ENCODE measurements at places on chromosomes 11 and 22.

GRCh38 chr11:99162819-99163218, 142.1 kb downstream of the CNTN5 start:
- DNase-seq, result no peak

DNA sequence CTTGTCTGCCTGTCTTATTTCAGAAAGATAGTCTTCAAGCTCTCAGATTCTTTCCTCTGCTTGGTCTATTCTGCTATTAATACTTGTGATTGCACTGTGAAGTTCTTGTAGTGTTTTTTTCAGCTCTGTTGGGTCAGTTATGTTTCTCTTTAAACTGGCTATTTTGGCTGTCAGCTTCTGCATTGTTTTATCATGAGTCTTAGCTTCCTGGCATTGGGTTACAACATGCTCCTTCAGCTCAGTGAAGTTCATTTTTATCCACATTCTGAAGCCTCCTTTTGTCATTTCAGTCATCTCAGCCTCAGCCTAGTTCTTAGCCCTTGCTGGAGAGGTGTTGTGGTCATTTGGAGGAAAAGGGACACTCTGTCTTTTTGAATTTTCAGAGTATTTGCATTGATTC, 15.5 kb upstream of the DEPDC7 start:
- DNase-seq, result no peak

DNA sequence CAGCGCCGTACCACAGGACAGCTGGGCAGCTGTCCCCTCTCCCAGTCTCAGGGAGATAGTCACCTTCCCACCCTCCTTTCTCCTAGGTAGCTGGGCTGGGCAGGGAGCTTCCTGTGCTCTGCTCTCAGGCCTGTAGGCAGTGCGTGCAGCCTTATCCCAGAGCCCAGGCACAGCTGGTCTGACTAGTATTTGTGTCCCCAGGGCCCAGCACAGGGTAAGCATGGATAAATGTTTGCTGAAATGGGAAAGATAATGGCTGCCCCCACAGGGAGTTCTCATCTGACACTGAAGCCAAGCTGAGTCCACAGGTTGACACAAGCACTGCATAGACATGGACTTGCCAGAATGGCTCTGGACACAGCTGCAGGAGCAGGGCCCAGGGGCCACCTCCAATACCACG, 9.8 kb downstream of the SLC15A3 start:
- DNase-seq, result no peak

DNA sequence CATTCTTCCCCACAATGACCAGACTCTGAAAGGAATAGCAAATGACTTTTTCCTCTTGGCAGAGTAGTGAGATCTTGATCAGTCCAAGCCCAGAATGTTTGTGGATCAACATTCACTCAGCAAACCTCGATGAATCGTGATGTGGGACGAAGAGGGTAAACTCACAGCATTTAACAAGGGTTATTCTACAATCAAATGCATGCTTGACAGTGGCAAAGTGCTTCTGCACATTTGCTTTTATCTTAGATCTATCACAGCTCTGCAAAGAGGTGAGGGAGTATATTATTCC, 31.8 kb downstream of the TMPRSS5 start:
- no peak for DNase-seq

DNA sequence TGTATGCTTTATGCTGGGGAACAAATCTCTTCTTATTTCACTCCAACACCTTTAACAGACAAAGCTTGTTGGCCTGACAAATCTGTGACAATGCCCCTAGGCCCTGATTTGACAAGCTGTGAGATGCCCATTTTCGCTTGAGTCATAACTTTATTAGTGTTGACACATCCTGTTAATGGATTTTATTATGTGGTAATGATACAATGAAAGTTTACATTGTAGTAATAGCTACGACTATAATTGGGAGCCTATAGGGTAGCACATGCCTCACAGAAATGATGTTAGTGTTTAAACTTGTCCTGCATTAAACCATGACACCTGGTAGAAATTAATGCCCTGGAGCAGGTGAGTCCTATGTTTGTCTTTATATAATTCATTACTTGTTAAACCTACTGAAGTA, 3.3 kb upstream of the MMP10 start:
- DNase-seq, result no peak

GRCh38 chr11:80424012-80424695, 983.3 kb upstream of the TENM4 start:
- DNase-seq, result no peak

DNA sequence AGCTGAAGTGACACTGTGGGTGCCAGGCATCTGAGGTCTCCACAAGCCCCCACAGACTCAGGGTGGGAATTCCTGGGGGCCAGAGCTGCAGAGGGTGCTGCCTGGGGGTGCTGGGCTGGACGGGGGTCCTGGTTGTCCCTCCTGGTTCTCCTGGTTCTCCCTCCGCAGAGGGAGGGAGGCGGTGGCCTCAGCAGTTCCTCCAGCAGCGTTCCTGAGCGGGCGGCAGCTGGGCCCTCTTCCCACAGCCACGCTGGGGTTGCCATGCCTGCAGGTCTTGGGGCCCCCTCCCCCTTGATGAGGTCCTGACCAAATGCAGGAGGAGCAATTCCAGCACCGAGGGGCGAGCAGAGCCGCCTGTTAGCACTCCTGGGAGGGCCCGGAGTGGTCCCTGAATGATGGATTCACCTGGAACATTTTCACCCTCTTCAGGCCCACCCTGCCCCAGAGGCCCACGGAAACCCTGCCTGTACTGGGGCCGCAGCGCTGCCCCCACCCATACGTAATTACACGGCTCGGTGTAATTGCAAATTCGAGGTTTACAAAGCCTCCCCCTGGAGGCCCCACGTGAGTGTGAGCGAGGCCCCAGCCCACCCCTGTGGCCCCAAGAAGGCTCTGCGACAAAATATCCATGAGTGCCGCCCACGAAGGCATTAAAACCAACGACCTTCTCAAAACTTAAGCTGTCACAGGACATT, 635 bp downstream of the C11orf21 start:
- DNase-seq, result no peak

GRCh38 chr11:79471071-79471844, 30.4 kb upstream of the TENM4 start:
- no peak for DNase-seq

DNA sequence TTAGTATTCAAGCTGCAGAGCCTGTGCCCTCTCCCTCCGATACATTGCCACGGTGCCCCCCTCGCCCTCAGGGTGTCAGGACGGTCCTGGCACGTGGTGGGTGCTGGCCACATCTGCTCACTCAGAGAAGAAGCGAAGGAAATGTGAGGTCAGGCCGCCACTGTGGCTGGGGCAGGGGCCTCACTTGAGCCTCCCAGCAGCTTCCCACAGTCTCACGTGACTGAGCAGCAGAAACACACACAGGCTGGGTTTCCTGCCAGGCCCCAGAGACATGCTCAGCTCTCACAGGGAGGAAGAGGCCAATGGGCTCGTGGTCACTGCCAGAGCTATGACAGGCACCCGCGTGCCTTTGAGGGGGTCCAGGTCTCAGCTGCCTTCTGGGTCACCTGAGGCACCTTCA, 37.9 kb upstream of the PRR5 start:
- DNase-seq, result no peak

DNA sequence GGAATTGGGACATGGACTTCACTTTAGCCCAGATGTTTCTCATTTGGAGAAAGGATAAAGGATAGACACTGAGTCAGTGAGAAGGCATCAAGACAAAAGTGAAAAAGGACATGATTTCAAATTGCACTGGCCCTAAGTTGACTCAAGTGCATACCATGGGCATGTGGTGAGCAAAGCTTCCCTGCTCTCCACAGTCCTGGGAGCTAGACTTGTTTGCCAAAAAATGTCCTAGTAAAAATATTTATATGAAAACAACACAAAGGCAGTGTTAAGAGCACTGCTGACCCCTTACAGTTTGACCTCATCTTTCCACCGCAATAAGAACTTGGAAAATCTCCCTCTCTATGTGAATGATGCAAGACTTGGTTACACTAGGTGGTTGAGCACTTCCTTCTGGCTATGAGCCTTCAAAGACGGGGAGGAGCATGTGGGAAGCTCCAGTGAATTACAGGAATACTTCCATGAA, 46.5 kb upstream of the FIBIN start:
- DNase-seq, result no peak

GRCh38 chr11:15863411-15863810, 492.9 kb downstream of the SOX6 start:
- DNase-seq, result no peak

DNA sequence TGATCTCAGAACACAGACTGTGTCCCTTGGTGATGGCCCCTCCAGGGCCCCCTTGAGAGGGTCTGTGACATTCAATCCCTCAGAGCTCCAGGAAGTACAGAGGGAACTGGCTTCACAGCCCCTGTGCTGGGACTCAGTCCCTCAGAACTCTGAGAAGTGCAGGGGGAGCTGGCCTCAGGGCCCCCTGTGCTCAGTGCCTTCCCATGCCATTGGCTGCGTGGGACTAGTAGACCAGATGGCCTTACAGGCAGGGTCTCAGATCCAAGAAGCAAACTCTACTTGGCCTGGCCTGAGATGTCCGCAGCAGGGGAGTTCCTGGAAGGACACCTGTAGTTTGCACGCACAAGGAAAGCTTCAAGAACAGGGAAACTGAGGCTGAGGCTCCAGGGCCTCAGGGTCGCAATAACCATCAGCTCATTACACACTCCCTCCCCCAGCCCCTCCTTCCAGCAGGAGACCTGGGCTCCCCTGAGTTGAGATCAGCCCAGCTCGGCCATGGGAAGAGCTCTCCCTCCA, 138.4 kb downstream of the BRD1 start:
- DNase-seq, result no peak

DNA sequence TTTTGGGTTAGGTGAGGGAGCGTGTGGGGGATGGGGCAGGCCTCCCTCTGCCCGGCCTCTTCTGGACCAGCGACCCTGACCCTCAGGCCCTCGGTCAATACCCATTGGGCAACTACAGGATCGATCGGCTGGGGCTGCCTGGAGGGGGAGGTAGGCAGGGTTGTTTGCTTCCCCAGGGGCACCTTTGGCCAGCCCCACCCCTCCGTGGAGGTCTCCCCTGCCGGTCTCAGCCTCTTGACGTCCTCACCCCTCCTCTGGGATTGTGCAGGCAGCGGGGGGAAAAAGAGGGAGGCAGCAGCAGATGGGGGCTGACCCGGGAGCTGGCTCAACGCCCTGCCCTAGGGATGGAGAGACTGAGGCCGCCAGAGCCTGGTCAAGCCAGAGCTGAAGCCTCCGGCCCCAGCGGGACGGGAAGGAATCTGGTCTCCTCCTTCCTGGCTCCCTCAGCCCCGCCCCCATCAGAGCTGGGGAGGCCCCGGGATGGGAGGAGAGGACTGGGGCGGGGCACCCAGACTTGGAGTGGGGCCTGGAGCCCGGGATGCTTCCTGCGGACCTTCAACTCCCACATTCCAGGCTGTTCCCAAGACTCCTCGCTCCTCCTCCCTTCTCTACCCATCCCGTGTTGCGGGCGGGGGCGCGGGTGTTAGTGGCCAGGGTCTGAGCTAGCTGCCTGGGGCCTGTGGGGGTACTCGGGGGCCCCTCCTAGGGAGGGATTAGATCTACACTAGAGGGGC, 14.4 kb upstream of the CDC42EP1 start:
- DNase-seq, result no peak

DNA sequence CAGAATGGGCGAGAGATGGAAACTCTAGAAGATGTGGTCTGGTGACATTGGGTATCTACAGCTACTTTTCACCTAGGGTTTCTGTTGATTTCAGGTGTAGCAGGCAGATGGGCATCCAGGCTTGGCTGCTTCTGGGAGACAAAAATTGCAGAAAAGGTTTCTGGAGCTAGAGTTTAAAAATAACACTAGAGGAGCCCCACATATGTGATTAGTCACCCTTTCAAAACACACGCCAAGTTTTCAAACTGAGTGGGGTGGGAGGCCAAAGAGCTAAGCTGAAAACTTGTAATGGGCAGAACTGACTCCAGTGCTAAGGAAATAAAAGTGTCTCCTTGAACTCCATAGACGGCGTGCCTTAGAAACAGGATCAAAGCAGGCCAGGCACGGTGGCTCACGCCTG, 80.8 kb downstream of the GRK3 start:
- DNase-seq, result no peak

DNA sequence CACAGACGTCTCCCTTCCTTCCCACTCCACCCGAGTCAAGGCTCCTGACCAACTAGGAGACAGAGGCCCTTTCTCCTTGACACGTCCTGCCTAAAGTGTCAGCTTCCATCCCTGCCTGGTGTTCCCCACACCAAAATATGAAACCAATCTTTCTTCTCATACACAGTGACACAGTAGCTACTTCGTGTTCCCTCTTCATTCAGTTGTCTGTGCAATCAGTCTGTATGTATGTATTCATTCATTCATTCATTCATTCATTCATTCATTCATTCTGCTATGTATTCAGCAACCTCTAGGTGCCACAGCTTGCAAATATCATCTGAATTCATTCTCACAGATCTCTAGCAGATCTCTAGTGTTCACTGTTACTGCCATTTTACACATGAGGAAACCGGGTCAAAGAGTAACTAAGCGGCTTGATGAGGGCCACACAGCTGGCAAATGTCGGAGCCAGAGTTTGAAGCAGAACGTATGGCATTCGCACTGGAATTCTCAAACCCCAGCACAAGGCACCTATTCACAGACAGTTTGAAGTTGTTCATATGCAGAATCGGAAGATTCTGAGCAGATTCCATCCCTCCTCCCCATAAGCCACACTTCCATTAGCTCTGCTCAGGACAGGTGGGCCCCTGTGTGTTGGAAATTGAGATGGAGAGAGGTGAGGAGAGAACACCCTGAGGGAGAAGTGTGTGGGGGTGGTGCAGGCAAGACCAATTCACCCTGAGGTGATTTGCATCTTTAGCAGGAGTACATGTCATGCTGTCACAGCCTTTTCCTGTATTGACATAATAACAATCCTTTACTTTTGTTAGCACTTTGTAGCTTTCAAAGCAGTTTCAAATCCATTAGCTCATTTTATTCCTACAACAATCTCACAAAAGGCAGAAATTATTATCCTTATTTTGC, 275.7 kb downstream of the ST3GAL4 start:
- no peak for DNase-seq

DNA sequence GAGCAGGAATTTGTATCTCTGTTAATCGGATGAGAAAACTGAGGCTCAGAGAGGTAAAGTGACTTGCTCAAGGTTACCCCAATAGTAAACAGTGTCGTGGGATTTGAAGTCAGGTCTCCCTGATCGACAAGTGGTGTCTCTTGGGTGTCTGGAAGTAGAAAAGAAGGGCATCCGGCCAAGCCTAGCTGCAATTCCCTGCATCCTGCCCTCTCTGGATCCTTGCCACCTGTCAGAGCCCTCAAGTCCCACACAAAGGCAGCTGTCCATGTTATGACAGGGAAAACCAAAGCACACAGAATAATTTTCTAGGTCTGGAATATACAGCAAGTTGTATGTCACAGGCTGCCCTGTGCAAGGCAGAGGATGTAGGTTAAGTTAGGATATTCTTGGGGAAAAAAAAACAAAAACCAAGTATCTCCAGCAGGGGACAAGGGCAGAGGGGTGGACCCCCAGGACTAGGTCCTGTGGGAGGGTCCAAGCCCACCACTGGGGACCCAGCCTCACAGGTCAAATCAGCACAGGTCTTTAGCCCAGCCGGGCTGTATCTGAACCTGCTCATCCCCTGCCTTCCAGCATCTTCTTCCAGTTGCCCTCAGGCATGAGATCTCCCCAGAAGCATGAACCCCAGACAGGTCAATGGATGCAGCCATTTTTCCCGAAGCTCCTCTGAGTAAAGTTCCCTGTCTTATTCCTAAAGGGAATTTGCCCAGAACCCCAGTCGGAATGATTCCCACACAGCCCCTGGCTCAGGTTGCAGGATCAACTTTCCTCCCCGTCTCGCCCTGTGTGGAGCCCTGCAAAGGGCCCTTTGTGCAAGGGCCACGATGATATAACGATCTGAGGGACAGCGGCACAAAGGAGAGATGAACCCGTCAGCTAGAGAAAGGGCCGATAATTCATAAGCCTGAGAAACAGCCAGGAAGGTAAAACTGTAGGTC, 15.0 kb downstream of the USH1C start:
- DNase-seq, result no peak

- DNase-seq, result no peak
Observed at GRCh38 chr11:65433657-65434056, 11.1 kb downstream of the NEAT1 start.

Data from germinal center (tissue), 1 donor.